Omental fat pad (tissue), 4 donors: ENCODE measurements at places on chromosomes 3 and 15. TPM values are rescaled to one million over a fixed set of nuclear protein-coding genes. Genes with fewer than 3 reads are reported as not detected.

DNA sequence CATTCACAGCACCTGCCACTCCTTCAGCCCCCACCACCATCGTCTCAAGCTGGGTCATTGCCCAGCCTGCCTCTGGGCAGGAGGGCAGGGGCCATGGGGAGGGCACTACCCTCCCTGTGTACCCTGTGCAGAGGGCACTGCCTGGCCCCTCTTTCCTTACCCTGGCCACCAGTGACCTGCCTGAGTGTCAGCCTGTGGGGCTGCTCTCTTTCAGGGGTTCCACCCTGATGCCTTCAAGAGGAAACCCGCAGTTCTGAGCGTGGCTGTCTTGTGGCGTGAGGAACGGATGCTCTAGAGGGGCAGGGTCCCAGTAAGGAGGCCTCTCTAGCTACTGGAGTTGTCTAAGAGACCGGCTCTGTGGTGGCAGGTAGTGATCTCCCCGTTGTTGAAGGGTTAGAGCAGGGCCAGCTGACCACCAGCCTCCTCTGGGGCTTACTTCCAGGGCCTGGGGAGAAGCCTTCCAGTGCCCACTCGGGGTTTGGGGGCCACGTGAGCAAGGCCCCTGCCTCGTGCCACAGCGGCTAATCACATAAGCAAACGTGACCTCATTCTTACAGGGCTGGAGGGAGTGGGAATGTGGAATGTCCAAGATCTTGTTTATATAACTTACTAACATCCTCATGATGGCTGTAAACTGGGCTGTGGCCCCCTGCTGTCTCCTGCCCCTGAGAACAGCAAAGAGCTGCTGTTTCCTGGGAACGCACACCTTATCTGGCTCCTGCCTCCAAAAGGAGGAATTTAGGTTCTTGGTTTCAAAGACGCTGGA is 31.4 kb upstream of the SEC13 start:
- no peak for DNase-seq

DNA sequence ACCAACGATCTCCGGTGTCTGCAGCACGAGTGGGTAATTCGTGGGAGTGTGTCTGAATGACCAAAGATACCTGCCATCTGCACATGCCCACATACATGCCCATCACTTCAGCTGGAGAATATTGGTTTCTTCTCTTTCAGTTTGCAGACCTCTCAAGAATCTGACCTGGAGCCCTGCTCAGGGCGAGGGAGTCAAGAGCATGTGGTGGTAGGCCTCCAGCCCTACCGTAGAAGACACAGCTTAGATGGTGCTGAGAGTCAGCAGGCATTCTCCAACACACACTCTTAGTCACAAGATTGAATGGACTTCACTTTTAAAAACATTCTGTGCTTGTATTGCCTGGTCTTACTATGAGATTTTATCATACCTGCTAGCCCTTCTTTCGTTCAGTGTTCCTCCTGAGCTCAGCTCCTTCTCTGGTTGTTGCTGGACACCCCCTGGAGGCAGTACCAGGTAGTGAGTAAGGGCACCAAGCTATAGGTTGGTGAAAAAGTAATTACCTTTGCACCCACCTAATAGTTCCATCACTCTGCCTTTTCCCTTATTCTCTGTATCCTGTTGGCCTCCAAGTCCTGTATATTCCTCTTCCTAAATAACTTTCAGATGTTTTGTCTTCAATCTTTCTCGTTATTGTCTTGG is 252.0 kb downstream of the CACNA2D3 start:
- no peak for DNase-seq

GRCh38 chr15:67735896-67736295 is 89.4 kb upstream of the SKOR1 start:
- DNase-seq: no peak

DNA sequence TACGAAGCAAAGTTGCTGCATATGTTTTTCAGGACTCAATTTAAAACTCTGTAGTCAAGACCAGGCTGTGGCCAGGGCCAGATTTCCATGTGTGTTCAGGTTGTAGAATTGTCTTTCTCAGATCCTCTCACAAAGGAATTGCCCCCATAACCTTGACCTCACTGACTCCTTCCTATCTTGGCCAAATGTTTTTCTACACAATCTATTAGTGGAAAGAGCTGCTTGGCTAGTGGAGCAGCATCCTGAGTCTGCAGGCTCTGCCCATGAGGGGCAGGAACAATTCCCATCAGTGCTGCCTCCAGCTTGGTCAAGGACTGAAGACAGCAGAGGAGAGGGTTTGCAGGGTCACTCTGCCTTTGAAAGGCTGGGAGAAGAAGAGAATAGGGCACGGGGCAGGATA is 6.9 kb upstream of the TBC1D21 start:
- no peak for DNase-seq

GRCh38 chr3:69865925-69866679 is 126.8 kb downstream of the MITF start:
- no peak for DNase-seq

GRCh38 chr15:92606126-92606835 is 49.3 kb downstream of the FAM174B start:
- no peak for DNase-seq

- no peak for DNase-seq
Measured at GRCh38 chr3:6168256-6168655, 692.7 kb upstream of the GRM7 start.

GRCh38 chr3:41318520-41318919 is 119.2 kb downstream of the CTNNB1 start:
- DNase-seq: no peak

- no peak for DNase-seq
Measured at GRCh38 chr3:188607805-188608315, 453.9 kb downstream of the LPP start.

DNA sequence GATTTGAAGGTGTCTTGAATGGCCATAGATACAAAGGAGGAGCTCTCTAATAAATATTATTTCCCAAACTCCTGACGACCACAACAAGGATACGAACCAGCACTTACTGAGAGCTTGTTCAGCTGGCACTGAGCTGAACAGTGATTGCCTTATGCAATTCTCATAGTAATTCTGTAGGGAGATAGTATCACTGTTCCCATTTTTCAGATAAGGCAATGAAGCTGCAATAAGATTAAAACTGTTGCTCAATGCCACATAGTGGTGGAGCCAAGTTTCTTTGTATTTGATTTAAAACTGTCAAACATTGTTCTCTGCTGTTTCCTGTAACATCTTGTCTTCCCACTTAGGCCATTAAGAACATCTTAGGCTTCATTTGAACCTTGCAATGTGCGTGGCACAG is 163.9 kb downstream of the RPLP1 start:
- no peak for DNase-seq

- DNase-seq: no peak
Measured at GRCh38 chr15:90817117-90818057, 51.0 kb upstream of the FURIN start.

GRCh38 chr3:120457827-120458226 is 7.0 kb upstream of the FSTL1 start:
- DNase-seq: no peak

- DNase-seq: no peak
Measured at GRCh38 chr3:83928903-83929302, 1029.9 kb upstream of the CADM2 start.

Gene LYZL4
- not detected for total RNA-seq

Gene GOLGA8A
- total RNA-seq: 47.7 TPM

Gene HRG
- not detected for total RNA-seq

Gene DNAH1
- total RNA-seq: 6.7 TPM

Gene ISG20
- total RNA-seq: 41.0 TPM

Gene TNIK
- total RNA-seq: 6.8 TPM

Gene UCN2
- not detected for total RNA-seq

Gene CLRN1
- total RNA-seq: not detected
